ENCODE measurements at places on chromosomes 3 and 15.

DNA sequence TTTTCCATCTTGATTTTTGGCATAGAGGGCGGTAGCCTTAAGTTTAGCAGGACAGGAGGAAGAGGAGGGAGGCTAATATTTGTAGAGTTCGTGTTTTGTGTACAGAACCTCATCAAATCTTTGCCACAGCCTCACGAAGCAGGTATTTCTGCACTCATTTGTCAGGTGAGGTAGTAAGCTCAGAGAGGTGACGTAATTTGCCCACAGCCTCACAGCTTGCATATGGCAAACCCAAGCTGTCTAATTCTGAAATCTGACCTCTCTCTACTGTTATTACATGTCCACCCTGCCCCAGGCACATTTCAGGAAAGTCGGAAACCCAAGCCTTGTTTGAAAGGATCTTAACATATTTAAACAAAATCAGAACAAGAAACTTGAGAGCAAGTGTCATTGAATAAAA is 91.1 kb upstream of the TPM1 start:
- DNase-seq = no peak

- no peak for DNase-seq
Observed at GRCh38 chr15:30073915-30074314, 8.8 kb upstream of the GOLGA8J start.

DNA sequence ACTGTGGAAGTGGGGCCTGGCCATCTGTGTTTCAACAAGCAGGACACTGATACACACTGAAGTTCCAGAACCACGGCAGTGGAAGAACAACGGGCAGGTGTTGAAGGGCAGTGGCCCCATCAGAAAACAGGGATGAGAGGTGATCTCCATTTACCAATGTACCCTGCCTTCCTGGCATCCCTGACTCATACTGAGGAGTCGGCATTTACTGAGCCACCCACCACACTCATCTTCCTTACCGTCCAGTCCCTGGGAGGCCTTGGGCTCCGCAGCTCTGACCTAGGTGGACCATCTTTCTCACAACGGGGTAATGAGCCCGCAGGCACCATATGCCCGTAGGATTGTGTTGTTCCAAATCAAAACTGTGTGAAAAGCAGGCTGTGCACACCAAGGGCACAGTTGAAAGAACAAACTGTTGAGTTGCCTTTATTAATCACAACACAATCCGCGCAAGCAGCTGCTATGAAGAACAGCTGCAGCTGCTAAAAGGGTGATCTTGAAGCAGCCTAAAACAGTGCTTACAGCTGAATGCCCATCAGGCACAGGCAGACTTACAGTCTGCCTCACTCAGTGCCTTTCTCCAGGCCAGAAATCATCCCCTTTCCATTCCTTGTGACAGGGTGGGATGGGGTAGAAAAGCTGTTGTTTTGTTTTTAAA is 12.9 kb downstream of the MB21D2 start:
- no peak for DNase-seq

DNA sequence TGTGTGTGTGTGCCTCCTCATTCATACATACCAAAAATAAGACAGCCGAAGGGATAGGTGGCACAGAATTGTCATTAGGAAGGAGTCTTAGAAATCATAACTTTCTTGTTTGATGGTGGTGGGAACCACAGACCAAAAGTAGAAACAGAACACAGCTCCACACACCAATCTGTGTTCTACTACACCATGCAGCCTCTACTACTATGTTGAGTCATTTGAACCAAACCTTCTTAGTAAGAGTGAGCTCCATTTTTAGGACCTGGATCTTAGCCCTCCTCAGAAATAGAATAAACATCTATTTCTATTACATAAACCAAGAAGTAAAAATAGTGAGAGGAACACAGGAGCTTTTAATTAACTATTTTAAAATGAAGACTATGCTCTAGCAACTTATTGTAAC is 27.9 kb upstream of the PLCH1 start:
- no peak for DNase-seq

GRCh38 chr3:123078101-123078500 is 11.3 kb downstream of the PDIA5 start:
- no peak for DNase-seq

- no peak for DNase-seq
Observed at GRCh38 chr3:193903966-193904365, 232.0 kb upstream of the HES1 start.

- DNase-seq = no peak
Observed at GRCh38 chr15:80301472-80301871, 49.5 kb upstream of the CTXND1 start.

- DNase-seq = no peak
Observed at GRCh38 chr3:160928183-160928726, 172.2 kb downstream of the PPM1L start.

- DNase-seq = no peak
Observed at GRCh38 chr3:8625991-8626390, 18.6 kb downstream of the SSUH2 start.

DNA sequence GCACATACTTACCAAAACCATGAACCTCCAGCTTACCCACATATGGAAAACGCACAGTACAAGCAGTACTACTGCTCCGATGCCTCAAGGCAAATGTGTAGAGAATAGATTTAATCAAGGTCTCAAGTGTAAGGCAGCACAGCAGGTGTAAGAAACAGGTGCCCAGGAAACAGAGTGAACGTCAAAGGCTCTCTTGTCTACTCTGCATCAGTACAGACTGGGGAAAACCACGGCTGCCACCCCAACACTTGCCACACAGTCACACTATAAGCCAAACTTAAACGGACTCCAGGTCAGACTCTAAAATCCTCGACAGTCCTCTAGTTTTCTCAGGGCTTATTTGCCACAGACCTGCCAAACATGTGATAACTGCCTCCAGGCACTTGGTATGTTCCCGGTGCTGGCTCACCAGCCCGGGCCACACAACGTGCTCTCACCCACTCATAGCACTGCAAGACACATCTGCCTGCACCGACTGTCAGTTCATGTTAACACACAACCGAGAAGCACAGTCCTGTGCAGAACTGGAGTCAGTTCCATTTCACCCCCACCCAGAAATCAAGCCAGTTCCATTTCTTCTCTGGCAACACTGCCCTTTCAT is 30.6 kb downstream of the ABCC5 start:
- no peak for DNase-seq

- DNase-seq = no peak
Observed at GRCh38 chr15:68427963-68428362, 4.0 kb downstream of the ITGA11 start.

GRCh38 chr15:69013726-69014406 is 629 bp upstream of the NOX5 start:
- no peak for DNase-seq

- DNase-seq = no peak
Observed at GRCh38 chr3:161082063-161082462, 23.1 kb downstream of the B3GALNT1 start.

GRCh38 chr15:70306582-70306981 is 208.9 kb upstream of the TLE3 start:
- DNase-seq = no peak

- no peak for DNase-seq
Observed at GRCh38 chr3:16888785-16889607, 4.2 kb downstream of the PLCL2 start.

DNA sequence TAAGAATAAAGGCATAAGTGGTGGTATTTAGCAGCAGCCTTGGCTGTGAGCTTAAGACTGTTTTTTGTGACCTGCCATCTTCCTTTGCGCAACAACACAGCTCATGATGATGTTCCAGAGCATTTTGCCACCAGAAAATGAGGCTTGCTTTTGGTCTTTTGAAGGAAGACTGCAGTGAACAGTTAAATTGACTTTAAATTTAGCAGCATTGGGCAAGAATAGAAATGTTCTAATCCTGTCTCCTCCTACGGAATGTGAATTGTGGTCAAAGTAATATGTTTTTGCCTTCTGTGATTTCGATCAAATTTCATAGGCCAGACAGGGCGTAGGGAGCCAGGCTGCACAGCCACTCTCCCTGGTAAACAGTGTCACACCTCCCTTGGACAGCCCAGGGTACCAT is 460.7 kb upstream of the RASGRP1 start:
- no peak for DNase-seq

GRCh38 chr3:31399271-31399670 is 133.5 kb upstream of the STT3B start:
- DNase-seq = no peak

DNA sequence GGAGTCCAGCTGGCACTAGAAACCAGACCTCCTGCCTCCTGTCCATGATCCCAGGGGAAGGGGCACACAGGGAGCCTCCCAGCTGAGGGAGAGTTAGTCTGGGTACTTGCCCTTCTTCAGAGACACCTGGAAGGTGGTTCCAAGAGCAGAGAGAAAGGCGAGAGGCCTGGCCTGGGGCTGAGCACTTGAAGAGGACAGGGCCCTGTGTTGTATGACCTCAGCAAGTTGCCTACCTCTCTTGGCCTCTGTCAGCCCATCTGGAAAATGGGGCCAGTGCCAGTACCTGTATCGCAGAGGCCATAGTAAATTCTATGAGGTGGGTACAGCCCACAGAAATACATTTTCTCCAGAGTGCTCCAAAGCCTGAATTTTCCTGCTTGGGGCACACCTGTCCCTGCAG is 19.5 kb downstream of the PTH1R start:
- DNase-seq = no peak

DNA sequence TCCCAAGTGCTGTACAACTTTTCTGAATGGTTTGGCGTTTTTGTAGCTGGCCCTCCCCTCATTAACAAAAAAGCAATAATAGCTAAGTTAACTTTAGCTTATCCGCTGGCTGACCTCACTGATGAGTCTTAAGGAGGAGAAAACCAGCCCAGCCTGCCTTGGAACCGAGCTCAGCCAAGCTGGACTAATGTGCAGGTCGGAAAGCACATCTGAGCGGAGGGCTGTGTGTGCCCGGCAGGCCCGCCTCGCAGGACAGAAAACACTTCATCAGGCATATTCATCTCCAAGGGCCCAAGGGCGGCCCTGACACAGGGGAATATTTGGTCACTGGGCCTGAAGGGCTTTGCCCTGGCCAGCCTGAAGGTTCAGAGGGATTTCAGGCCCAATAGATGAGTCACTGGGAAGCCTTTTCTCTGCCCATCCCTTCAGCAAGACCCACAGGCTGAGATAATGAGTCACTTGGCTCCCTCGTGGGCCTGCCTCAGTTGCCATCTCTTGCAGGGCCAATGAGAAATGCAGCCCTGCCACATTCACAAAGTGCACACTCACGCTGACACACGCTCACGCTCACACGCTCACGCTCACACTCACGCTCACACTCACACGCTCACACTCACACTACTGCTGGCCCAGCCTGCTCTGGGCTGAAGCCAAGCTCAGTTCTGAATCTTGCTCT is 75.1 kb downstream of the SLC12A8 start:
- DNase-seq = no peak

GRCh38 chr15:63351170-63351569 is 30.5 kb downstream of the CA12 start:
- no peak for DNase-seq

DNA sequence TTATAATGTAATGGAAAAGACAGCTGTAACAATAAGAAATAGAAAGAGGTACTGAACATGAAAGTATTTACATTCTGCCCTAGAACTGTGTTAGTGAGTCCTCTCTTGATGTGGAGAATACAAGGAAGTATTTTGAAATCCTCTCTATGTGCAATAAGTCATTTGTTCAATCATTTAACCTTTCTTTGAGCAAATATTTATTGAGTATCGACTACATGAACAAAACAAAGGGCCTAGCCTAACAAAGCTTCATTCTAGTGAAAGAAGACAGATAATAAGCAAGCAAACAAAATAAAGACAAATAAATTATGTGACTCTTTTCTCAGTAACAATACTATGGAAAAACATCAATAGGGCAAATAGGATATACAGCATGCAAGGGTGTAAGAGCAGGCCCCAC is 354.9 kb upstream of the ATP11B start:
- DNase-seq = no peak

GRCh38 chr3:138377804-138378203 is 29.4 kb downstream of the MRAS start:
- no peak for DNase-seq

- no peak for DNase-seq
Observed at GRCh38 chr3:134083626-134084241, 54.0 kb upstream of the SLCO2A1 start.

GRCh38 chr3:171741377-171741776 is 68.9 kb downstream of the PLD1 start:
- no peak for DNase-seq

DNA sequence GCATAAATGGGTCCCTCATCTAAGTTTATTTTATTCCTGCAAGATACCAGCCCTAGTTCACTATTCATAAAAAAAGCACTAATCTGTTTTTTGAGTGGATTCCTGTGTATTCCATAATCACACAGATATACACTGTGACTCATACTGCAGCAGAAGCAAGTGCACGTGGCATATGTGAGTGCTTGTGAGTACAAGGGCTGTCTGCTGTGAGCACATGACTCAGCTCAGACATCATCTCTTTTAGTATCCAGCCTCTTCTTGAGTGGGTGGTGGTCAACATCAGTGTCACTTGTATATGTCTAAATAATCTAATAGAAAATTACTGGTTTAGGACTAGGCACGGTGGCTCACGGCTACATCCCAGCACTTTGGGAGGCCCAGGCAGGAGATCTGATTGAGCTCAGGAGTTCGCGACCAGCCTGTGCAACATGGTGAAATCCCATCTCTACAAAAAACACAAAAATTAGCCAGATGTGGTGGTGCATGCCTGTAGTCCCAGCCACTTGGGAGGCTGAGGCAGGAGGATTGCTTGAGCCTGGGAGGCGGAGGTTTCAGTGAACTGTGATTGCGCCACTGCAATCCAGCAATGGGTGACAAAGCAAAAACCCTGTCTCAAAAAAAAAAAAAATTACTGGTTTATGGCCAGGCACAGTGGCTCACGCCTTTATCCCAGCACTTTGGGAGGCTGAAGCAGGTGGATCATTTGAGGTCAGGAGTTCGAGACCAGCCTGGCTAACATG is 49.8 kb downstream of the NIPA2 start:
- no peak for DNase-seq

- DNase-seq = no peak
Observed at GRCh38 chr15:74174219-74174957, 878 bp downstream of the ISLR start.

GRCh38 chr3:45311953-45312801 is 76.2 kb upstream of the LARS2 start:
- DNase-seq = no peak

DNA sequence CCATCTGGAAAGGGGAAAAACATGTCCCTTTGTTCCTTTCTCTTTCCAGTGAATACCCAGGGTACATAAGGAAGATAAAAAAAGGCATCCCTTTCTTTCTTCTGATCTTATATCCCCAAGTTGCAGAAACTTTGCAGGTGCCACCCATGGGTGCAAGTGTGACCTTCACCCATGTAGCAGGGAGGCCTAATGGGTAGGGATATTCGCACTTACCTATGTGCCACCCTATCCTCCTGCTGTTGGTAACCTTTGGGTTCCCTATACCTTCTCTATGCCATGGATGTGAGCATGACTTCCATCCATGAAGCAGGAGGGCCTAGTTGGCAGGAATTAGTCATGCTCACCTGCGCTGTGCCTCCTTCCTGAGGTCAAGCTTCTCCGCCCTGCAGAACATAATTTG is 59.2 kb upstream of the C15orf39 start:
- DNase-seq = no peak

DNA sequence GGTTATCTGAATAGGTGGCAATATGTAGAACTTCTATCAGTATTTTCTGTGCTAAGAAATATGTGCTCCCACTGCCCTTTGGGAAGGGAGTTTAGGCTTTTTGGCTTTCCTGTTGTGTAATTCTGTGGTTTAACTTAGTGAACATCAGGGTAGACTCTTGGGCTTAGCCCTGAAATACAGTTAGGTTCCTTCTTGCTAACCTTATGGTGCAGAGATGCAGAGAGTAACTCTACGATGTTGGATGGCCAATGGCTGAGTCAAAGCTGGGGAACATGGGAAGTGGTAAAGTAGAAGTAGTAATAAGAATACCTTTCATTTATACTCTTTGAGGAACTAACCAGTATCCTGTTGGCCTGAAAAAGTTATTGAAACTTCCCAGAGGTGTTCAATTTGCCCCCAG is 80.8 kb upstream of the IL12A start:
- no peak for DNase-seq
